Inflammatory macrophage (primary cell): ENCODE measurements at places on chromosomes 12 and 14.

- no peak for DNase-seq
Observed at GRCh38 chr12:51771008-51771407, 77.5 kb downstream of the FIGNL2 start.

DNA sequence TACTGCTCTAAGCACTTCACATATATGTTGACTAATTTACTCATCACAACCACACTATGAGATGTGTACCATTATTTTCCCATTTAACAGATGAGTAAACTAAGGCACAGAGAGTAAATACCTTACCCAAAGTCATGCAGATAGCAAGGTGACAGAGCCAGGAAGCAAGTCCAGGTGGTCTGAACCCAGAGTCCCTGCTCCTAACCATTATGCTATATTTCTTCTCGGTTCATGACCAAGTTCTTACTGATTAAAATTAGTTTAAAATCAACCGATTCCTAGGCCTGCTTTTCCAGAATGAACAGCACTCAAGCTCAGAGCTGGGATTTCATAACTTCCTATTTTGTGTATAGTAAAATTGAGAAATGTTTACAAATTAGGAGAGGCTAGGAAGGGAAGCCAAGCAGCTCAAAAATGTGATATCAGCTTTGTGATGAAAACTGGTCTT is 85.5 kb upstream of the EGLN3 start:
- peak; percentile 70 for DNase-seq

- no peak for DNase-seq
Observed at GRCh38 chr14:77825895-77826519, 26.1 kb downstream of the ADCK1 start.

- no peak for DNase-seq
Observed at GRCh38 chr12:129190827-129191226, 337.5 kb downstream of the GLT1D1 start.

- DNase-seq: no peak
Observed at GRCh38 chr12:54286042-54287030, 5.8 kb downstream of the HNRNPA1 start.

DNA sequence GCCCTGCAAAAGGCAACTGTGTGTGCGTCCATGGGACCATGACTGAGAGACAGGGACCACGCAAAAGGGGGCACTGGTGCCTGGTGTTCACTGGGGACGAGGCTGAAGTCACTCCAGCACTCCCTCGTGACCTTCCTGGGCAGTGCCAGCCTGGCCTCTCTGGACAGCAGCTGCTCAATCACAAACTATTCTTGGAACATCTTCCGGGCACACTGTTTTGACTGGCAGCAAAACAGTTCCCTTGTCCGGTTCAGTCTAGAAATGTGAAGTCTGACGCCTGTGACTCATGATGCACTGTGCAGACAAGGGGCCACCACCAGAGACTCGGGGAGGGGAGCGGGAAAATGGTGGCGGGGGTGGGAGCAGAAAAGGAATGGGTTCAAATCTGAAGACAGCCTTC is 20.8 kb downstream of the SNRNP35 start:
- no peak for DNase-seq

DNA sequence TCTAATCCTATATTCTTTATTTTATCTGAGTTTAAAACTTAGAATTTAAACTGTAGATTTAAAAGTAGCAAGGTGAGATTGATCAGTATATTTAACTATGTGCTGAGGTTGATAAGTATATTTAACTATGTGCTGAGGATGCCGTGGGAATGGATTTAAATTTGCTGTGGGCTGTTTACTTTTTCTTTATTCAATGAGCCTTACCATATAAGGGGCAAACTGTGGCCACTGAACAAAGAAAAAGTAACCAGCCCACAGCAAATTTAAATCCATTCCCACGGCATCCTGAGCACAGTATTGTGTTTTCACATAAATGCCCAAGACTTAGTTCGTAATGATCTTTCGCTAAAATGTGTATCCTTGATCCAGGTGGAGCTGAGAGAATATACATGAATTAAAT is 43.1 kb downstream of the PROX2 start:
- DNase-seq: no peak

DNA sequence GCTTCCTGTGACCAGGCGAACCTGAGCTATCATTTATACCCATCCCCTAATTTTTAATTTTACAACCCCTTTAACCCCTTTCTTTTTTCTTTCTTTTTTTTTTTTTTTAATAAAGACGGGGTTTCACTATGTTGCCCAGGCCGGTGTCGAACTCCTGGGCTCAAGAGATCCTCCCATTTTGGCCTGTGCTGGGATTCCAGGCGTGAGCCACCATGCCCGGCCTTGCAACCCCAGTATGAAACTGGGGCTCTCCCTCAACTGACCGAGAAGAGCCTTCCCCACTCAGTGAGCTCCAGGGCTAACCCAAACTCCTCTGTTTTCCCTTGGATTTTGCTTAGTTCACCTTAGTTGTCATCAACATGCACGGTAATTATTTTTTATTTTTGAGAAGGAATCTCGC is 992 bp downstream of the CPSF2 start:
- DNase-seq: no peak

DNA sequence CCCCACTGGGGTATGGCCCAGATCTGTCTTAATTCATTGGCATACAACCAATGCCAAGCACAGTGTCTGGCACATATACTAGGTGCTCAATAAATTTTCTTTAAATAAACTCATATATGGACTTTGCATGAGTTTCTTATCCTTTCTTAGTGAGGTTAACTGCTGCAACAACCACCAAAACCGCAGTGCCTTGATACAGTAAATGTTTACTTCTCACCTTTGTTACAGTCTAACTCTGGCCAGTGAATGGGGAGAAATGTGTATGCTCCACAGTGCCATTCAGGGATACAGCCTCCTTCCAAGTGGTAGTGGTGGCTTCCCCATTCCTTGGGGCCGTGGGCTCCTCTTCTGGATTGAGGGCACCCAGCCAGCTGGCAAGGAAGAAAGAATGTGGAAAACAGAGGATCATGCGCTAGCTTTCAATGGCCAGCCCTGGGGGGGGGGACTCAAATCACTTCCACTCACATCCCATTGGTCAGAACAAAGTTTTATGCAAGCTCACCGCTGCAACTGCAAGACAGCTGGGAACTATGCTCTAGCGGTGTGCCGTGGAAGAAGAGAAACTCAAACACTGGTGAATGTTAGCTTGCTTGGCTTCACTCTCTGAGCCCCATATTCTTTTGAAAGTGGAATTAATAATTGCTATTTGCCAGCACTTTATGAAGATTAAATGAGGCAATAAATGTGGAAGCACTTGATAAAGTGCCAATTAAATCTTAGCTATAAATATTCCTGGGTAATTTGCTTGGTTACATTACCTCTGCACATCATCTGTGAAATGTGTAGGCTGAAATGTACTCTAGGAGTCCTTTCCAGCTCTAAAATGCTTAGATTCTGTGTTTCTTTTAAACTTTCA is 51.0 kb upstream of the SOCS2 start:
- no peak for DNase-seq

- DNase-seq: peak; percentile 72
Observed at GRCh38 chr14:89767861-89768268, 186.7 kb downstream of the EFCAB11 start.

- no peak for DNase-seq
Observed at GRCh38 chr14:103228076-103228806, 105.0 kb downstream of the TNFAIP2 start.

DNA sequence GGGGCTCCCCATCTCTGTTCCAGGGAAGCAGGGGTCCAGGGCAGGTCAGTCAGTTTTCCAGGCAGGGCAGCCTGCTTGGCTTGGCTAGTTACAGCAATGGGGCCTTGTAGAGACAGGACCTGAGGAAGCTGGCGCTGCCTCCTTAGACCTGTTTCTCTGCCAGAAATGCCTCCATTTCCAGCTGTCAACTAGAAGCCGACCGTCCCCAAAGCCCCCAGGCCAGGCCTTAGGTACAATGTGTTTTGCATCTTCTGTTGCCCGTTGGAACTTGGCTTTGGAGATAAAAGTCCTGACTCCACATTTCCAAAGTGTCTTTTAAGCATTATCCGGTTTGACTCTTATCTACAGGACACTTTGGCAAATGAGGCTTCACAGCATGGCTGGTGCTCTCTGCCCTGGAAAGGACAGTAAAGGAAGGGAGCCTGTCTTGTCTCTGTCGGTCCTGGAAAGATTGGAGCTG is 42.6 kb downstream of the KRT80 start:
- DNase-seq: no peak

DNA sequence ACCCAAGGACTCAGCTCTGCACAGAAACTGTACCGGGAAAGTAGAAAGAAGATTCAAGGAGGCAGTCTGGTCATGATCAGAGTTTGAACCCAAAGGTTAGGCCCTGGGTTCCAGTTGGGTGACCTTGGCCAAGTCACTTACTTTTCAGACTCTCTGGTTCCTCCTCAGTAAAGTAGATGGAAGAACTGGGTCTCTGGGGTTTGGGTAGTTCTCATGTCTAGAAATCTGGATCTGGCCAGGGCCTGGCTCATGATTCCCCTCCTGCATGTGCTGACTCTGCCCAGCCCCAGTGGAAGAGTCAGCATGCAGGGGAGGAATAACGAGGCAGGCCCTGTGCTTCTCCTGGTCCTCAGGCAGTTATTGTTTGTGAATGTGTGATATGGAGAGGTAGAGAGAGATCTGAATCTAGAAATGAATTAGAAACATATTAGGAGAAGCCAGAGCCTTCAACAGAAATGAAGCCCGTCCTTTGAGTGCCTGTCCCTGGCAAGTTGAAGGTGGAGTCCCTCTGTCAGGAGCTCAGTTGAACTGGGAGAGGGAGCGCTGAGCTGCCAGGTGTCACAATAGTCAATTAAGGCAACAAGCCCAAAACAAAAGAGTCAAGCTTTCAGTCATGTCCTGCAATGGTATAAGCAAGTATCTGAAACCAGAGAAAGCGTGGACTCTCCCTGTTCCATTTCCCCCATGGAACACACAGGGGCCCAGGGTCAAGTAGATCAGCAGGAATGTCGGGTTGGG is 131.3 kb upstream of the HIF1A start:
- DNase-seq: no peak

- no peak for DNase-seq
Observed at GRCh38 chr14:75634848-75635247, 25.8 kb downstream of the ERG28 start.

- DNase-seq: peak; percentile 33
Observed at GRCh38 chr12:11814374-11814773, 164.9 kb downstream of the ETV6 start.

GRCh38 chr12:94074980-94075629 is 73.3 kb upstream of the PLXNC1 start:
- DNase-seq: peak; percentile 89

- no peak for DNase-seq
Observed at GRCh38 chr12:71896205-71896882, 42.3 kb upstream of the TPH2 start.

DNA sequence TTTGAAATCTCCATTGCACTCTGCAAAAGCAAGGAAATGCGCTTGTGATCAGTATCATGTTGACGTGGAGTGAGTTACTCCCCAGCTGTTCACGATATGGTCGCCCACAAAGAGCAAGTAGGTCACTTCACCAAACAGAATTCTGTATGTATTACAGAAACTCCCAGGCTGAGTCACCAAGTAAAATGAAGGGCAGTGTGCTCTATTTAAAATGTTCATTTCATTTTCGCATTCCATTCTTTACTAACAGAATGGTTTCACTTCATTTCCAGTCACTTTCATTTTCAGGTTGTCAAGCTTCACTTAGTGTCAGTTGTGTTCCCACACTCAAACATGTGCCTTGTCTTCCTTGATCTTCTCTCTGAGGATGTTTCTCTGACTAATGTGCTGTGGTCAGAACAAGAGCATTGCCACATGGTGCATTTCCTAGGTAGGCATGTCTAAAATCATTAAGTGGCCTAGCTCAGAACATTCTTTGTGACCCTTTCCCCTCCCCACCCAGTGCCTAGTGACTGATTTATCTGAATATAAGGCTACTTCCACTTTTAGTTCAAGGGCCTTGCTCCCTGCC is 391.2 kb downstream of the RAD51B start:
- peak; percentile 74 for DNase-seq
